ENCODE measurements at places on chromosomes 1 and 21. TPM values are rescaled to one million over a fixed set of nuclear protein-coding genes. Genes with fewer than 3 reads are reported as not detected.

Gene RHCE
- total RNA-seq = 0.15 TPM

Gene AXDND1
- not detected for total RNA-seq

Gene OR2L8
- total RNA-seq = not detected

Gene FAM72C
- 1.6 TPM for total RNA-seq

Gene ADGRB2
- total RNA-seq = 0.69 TPM

Gene GPR25
- 0.10 TPM for total RNA-seq

DNA sequence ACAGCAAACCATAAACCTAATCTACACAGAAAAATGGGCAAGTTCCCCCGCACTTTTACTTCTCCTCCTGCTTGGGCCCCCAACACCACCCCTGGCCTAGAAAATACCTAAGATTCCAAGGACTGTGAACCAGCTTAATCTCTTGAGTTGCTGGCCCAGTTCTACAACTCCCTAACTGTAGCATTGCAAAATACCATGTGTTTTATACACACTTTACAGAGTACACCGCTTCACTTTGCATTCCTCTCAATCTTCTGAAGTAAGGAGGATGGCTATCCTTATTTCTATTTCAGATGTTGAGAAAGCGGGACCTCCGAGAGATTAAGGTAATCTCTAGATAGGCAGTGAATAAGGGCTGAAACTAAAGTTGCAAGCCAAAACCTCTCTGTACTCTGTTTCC lies 408.3 kb upstream of the NR5A2 start:
- DNase-seq = no peak

DNA sequence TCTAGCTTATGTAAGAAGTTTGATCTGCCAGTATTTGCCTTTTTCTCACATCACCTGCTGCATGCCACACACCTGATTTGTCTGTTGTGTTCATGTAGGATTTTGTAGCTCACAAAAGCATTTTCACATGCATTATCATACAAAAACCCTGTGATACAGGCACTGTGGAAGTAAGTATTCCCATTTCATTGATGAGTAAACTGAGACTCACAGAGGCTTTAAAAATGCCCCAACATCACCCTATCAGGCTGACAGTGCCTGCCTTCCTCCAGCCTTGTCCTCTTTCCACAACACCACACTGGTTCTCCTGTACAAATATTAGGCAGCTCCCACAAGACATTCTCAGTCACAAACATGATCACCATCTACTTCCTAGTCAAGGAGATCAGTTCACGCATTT lies 85.9 kb upstream of the UBE2U start:
- no peak for DNase-seq

DNA sequence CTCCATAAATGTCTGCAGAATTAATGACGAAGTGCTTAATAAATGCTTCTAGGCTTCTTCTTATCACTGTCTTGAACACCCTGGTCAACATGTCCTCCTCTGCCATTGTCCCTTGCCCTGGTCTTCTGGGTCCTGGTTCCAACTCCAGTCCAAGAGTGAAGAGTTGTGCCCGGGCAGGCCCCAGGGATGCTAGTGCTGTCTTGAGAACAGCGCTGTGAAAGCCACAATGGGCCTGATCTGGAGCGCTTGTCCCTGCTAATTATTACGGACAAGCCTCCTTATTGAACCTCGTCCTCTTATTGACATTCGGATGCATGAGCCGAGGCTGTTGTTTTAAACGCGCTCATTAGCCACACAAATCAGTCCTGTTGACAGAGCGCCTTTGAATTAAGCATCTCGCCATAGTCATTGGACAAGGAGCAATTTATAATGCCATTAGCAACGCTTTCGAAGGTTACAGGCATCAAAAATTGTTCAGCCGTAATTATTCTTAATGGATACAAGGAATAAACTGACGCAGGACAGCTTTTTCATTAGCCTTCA lies 211.6 kb upstream of the POU3F1 start:
- DNase-seq = no peak

- peak; percentile 100 for DNase-seq
These were observed at the start of gene KLHDC7A for GRCh38 chr1:18480315-18481189. Gene KLHDC7A, plus strand, starts transcription at chr1:18480930. Its CDS starts 52 bp downstream, at chr1:18480982.

DNA sequence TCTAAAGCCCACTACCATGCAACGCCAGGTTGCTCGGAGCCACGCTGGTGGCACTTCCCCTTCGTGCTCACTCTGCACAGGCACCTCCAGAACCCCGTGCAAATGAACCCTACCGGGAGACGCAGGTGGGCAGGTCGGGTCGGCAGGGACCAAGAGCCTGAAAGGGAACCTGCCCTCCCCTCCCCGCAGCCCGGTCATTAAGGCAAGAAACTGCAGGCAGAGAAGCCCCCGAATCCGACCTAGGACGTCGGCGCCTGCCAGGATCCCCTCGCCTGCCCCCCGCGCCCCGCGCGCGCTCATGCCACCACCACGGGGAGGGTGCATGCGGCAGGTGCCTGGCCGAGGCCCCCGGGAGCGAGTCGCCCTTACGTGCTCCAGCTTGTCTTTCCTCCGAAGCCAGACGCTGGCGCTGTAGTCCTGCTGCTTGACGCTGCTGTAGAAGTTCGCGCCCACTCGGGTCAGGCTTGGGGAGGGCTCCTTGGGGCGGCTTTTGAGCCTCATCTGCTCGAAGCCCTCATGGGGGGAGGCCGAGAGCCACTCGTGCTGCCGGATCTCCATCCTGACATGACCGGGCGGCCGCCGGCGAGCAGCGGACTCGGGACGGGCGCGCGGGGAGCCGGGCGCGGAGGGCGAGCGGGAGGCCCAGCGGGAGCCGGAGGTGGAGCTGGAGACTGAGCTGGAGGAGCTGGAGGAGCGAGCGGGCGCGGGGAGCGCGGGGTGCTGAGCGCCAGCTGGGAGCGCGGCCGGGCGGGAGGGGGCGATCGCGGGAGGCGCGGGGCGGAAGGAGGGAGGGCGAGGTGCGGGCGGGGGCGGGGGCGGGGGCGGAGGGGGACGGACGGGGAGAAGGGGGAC lies 552 bp downstream of the PLD5 start:
- peak; percentile 26 for DNase-seq

DNA sequence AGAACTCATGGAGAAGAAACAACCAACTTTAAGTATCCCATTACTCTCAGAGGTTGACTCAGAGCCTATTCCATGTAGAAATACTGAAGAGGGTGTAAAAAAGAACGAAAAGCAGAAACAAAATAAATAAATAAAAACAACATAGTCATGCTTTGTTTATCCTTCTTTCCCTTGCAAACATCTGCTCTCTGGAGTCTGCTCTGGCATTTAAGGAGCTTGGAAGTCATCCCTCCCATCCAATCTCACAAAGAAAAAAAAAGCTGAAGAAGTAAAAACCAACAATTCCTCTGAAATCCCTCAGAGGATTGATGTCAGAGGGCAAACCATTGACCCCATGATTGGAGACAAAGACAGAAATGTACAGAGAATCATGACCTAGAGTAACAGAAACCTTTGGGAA lies 302.6 kb upstream of the GREM2 start:
- no peak for DNase-seq

DNA sequence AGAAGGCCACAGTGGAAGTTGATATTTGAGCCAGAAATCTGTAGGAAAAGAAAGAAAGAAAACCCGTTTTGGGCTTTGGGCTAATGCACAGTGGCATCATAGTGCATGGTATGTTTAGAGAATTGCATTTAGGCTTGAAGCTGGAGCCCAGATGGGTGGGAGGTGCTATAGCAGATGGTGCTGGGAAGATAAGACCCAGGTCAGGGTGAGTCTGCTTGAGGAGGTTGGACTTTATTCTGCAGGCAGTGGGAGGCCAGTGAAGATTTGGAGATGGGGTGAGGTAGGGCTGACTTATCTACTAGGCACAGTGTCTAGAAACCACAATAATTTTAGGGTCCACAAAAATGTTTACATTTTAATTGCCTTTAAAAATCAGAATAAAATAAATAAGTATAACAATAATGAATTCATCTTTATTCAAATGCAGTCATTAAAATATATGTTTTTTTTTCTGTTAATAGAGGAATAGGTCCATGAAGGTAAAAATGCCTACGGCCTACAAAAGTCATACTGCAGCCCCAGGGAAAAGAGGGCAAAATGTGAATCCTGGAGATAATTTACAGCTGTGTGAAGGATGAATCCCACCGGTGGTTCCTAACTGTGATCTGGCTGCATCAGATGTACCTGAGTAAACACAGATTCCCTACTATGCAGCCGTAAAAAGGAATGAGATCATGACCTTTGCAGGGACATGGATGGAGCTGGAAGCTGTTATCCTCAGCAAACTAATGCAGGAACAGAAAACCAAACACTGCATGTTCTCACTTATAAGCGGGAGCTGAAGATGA lies 8.7 kb downstream of the DNAJC6 start:
- DNase-seq = no peak

GRCh38 chr1:214791961-214792360 lies 189.0 kb downstream of the CENPF start:
- DNase-seq = no peak

DNA sequence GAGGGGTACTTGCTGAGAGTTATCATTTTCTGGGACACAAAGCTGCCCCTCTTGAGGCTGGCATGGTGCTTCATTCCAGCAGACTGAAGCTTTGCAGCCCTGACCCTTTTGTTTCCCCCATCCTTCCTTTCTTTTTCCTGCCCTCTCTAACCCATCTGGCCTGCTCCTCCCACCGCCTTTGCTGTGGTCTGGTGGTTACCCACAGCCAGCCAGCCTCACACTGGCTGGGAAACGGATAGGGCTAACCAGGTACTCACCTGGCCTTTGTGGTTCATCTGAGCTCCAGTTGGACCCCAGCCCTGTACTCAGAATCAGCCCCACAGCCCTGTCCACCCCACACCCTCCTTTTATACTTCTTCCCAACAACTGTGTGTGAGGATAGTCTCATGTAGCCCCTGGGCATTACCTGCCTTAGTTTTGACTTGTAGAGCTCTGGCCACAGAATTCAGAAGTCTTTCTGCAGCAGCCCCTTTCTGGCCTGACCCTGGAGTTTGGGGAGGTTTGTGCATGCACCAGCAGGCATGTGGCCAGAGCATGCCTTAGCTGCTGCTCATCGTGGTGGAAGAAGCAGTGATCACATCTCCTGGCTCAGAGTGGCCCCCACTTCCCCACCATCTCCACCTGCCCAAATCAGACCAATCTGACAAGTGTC lies 138.0 kb downstream of the TRABD2B start:
- no peak for DNase-seq

DNA sequence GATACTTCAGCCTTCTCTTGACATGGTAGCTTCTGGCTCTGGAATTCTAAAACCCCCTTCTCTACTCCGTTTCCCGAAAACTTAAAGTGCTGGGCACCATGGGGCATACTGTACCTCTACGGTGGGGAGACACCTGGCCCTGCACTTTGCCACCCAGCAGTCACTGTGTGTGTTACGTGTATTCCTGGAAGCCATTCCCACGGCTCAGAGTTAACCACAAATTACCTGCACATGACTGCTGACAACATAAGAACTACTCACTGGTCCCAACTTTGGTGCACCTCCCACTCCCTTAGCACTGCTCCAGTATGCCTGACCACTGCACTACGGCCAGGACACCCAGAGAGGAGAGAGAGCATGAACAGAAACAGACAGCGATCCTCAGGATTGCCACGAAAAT lies 29.4 kb upstream of the TMPRSS2 start:
- DNase-seq = peak; percentile 59

DNA sequence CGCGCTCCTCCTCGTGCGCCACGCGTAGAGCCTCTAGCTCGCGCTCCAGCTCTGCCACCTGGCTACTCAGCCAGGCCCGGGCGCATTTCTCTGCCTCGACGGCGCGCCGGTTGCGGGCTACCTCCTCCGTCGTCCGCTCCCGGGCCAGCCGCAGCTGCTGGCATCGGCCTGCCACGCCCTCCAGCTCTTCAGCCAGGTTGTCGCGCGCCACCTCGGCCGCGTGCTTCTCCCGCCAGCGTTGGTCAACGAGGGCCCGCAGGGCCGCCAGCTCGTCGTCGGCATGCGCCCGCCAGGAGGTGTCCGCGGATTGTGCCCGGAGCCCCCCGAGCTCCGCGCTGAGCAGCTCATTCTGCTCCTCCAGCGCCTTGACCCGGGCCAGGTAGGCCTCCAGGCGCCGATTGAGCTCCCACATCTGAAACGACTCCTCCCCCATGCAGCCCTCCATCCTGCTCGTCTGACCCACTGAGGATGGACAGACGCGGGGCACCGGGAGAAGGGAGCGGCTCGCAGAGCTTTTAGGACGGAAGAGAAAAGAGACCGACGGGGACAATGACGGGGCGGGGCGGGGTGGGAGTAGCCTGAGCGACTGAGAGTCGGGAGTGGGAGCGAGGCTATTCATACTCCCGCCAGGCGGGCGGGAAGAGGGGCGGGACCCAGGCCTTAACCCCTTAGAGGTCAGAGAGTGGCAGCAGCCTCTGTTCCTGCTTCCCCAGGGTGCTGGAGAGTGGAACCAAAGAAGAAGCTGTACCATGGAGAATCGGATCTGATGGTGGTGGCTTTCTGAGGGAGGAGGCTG lies at the start of gene NES:
TSS of gene NES (minus strand) at position 588 of the 796 bp plus-strand sequence. CDS start at position 445, 143 bp downstream.
- DNase-seq = no peak

DNA sequence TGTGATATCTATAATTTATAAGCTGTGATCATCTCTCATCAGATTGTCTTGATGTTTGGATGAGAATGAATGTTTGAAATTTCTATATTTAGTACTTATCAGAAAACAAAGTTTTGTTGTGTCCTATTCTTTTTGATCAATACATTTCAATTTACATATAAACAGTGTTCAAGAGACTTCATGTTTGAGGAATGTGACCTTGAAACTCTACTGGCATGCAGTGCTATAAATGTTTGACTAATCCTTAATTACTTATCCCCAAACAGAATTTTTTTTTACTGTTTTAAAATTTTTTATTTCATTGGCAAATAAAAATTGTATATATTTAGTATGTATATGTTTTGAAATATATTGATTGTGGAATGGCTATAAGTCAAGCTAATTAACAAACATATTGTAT lies 1.5 kb upstream of the PRKAA2 start:
- peak; percentile 61 for DNase-seq

DNA sequence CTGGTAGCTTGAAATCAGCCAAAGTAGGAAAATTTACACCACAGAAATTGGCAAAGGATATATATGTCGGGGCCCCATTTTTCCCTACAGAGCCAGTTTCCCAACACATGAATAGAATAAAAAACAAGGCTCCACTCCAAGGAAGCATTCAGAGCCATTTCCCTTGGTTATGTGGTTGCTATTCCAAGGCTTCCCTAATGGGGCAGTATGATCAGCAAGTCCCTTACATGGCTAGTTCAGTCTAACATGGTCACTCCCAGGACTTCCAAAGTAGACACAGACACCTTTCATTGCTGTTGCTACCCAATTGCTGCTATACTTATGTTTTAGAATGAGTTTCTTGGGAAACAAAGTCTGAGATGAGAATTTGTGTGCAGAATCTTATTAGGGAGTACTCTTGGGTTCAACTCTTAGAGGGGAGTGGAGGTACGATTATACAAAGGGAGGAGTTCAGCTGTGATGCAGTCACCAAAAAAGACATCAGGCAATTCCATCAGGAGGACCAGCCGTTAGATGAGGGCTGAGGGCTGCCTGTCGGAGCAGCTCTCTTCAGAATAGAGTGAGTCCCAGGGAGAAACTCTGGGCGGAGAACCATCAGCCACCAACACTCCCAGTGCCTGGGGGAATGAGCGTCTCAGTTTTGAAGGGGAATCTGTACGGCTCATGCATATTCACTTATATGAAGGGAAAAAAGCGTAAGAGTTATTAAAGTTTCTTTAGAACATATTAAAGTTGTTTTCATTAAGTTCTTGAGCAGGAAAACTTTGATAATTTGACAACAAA lies 92.9 kb downstream of the C21orf91 start:
- DNase-seq = no peak

GRCh38 chr1:234546890-234547788 lies 62.8 kb downstream of the IRF2BP2 start:
- no peak for DNase-seq

GRCh38 chr1:14577261-14577660 lies 21.2 kb upstream of the KAZN start:
- DNase-seq = no peak

- no peak for DNase-seq
These were observed 1.4 kb downstream of the RIPK4 start for GRCh38 chr21:41765420-41765821.

- DNase-seq = no peak
These were observed 198.8 kb downstream of the AMY1C start for GRCh38 chr1:103948526-103948925.
